ENCODE measurements at places on chromosomes 4 and X.

DNA sequence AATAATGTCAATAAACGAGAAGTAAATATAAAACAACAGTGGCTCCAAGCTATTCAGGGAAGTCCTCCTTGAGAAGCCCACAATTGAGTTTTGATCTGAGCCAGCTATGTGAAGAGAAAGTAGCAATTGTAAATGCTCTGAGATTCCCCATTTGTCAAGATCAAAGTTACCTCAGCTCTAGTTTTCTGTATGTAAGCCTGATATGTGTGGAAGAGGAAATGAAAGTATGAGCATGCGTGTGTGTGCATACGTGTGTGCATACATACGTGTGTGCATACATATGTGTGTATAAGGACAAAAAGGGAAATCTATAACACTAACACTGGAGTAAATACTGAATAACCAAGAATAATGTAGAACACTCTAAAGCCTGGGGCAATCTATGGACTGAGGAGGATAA lies 130.3 kb downstream of the SCFD2 start:
- no peak for DNase-seq

GRCh38 chr4:88244816-88245579 lies 39.4 kb downstream of the PPM1K start:
- DNase-seq = peak; percentile 4

- DNase-seq = no peak
These were observed 221.1 kb downstream of the PTTG2 start for GRCh38 chr4:38181286-38181685.

GRCh38 chrX:110315551-110315950 lies 2.3 kb downstream of the AMMECR1 start:
- DNase-seq = no peak

- DNase-seq = no peak
These were observed 29.8 kb downstream of the FAM149A start for GRCh38 chr4:186134257-186134656.

DNA sequence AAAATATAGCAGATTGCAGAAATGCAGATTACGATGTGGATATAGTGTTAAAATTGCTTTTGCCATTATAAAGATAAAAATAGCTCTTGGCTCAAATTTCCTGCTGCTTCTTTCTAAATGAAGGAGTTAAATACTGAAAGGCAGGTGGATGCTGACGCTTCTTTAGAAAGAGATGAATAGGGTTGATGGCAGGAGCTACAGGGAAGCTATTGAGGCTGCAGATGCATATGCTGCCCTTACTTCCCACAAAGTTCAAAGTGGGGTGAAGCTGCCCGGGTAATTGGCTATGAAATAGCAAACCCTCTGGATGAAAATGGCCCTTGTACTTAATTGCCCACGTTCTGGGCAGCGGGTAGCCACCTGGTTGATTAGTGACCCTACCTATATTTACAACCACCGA lies 379.5 kb downstream of the ZIC3 start:
- DNase-seq = no peak

DNA sequence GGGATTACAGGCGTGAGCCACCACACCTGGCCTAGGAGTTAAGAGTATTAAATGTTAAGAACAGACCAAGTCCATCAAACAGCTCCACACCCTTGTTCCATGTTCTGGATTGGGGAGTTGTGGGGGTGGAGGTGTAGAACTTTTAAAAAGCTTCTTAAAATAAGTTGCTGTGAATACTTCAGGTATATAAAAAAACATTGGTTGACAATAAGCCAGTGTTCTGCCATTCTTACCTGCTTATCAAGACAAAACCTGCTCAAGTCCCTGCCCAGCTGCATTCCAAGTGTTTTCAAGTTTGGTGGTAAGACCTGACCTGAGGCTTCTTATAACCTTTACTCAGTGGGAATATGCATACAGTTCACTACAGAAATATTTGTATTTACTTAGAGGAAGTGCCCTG lies 6.4 kb downstream of the RBM3 start:
- no peak for DNase-seq

DNA sequence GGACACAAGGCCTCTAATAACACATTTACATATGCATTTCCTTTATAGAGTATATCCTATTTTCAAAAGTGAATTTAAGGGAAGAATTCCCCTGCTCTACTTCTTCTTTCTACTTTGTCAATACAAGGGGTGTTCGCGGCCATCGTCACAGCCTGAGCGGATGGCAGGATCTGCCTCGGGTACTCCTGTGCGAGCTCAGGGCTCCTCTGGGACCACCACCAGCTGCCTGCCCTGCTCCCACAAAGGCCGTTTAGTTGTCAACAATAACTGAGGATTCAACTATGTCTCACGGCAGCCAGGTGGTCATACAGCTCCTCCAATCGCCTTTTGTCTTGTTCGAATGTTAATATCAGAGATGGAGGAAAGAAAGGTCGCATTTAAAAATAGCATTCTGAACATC lies 228.2 kb upstream of the TENM3 start:
- no peak for DNase-seq

All from activated T-cell treated with anti-CD3 and anti-CD28 coated beads for 48 hours (primary cell).